Nasal cavity respiratory epithelium epithelial cell of viscerocranial mucosa (primary cell): ENCODE measurements at places on chromosomes 12 and 14. TPM values are rescaled to one million over a fixed set of nuclear protein-coding genes. Genes with fewer than 3 reads are reported as not detected.

Gene MDGA2
- not detected in 2 replicates for total RNA-seq

Gene C12orf54
- total RNA-seq: 3.5 and 5.1 TPM in 2 replicates

Gene CLEC1B
- total RNA-seq: not detected in 2 replicates

Gene KIF26A
- 0.14 and 1.0 TPM in 2 replicates for total RNA-seq

Gene FITM1
- 0.28 and 0.34 TPM in 2 replicates for total RNA-seq

Gene PLEKHD1
- 0.07 TPM in 1 of 2 replicates, not detected in the other for total RNA-seq

Gene SLC6A12
- total RNA-seq: 0.14 TPM in 1 of 2 replicates, not detected in the other

Gene MYBPC1
- total RNA-seq: not detected in 2 replicates

Gene DNAJC22
- total RNA-seq: under 0.01 TPM in 1 of 2 replicates, not detected in the other

Gene EMP1
- 11.6 and 31.9 TPM in 2 replicates for total RNA-seq
